G401 (cell line): ENCODE measurements at places on chromosomes 1 and 21.

DNA sequence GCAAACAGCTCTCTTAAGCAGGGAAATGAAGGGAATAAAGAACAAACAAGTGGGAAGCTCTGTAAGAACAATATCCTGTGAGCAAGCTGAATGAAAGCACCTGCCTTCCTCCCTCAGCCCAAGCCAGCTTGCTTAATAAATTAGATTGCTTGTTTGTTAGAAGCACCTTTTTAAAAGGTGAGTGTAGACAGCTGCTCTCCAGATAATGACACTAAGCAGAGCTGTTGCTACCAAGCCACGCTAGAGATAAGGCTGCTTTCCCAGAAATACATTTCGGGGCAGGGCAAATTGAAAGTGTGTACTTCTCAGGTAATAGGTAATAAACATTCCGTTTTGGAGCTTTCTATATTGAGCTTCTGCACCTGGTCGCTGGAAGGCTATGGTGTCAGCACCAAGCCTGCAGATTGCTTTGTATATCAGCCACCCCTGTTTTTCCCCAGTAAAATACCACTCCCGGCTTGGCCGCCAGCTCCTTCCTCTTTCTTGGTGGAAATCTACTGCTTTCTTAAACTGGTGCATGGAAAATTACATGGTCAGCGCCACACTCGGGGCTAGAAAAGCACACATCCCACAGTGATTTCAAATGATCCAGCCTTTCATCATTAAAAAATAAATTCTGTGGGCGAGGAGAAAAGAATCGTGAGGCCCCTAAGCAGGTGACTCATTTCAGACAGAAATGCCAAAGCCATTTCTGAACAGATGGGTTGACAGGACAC, 151.3 kb downstream of the ETS2 start:
- no peak for DNase-seq

DNA sequence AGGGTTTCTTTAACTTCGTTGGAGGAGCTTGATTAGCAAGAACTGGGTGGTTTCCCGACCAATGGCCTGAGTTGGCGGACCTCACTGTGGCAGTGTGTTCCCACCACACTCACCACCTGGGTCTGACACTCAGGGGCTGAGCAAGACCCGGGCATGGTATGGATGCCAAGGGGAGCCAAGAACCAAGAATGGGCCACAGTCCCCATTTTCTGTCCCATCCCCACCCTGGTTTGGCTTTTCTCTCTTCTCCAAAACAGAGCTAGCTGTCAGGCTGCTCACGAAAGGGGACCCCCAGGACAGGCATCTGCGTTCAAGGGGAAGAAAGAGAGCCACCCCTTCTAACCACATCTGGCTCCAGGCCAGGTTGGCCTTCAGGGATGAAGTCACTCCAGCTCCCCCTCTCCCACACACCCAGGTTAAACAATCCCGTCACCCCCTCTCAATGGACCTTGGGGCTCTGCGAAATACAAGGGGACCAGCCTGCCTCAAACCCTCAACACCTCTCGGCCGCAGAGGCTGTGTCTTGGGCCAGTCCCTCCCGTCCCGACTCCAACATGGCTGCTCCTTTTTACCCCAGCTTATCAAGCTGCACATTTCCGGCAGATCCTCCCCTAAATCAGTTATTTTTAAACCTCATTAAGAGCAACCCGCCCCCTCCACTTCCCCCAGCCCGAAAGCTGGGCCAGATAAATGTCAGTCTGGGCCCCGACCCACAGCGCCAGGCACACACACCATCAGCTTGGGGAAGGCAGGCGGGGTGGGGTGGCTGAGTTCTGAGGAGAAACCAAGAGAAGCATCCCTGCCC, 3.4 kb downstream of the TAGLN2 start:
- DNase-seq: no peak

- DNase-seq: no peak
Observed at GRCh38 chr1:48760857-48761256, 15.8 kb downstream of the BEND5 start.

- DNase-seq: peak; percentile 63
Observed at GRCh38 chr1:148264374-148265276, 112.5 kb upstream of the NBPF11 start.

DNA sequence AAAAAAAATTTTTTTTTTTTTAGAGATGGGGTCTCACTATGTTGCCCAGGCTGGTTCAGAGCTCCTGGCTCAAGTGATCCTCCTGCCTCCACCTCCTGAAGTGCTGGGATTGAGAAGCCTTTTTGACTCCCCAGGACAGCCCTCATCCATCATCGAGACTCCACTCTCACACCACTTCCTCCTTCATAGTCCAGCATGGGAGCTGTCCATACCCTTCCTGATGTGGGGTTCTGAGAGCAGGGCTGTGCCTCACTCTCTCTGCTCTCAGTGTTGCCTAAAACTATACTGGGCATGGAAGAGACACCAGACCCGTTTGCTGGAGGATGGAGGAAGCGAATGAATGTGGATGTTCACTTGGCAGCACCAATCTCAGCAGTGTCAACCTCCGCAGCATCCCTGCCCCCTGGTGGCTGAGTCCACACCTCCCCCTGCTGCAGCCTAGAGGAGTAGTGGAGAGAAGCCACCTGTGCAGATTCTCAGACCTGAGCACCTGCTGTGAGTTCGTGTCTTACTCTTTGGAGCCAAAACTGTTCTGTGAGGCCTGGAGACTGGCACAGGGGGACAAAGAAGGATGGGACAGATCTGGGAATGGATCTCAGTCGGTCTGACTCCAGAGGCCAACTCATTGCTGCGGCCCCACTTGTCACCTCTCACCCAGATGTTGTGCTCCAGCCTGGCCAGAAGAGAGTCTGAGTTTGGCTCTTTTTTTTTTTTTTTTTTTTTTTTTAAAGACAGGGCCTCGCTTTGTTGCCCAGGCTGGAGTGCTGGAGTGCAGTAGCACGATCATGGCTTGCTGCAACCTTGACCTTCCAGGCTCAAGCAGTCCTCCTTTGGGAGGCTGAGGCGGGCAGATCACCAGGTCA, 17.7 kb downstream of the TINAGL1 start:
- DNase-seq: peak; percentile 45

GRCh38 chr1:29256979-29257804, 20.9 kb downstream of the PTPRU start:
- DNase-seq: no peak

- no peak for DNase-seq
Observed at GRCh38 chr1:33680281-33680840, 183.5 kb upstream of the HMGB4 start.

- no peak for DNase-seq
Observed at GRCh38 chr1:169570172-169570574, 16.1 kb downstream of the F5 start.

DNA sequence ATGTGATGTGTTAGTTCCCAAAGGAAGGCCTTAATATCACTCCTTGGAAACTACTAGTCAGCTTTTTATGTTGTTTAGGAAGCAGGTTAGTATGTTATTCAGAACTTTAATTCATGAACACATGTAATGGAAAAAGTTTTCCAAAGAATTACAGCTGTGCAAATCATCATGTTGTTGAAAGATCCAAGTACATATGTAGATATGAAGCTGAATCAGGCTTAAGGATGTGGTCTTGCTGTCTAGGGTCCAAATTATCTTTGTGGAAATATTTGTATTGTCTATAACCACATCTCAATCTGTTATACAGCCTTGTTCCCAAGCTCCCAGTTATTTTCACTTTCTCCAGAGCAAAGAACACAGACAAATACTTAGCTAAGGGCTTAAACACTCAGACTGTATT, 231.6 kb downstream of the TPR start:
- DNase-seq: no peak

DNA sequence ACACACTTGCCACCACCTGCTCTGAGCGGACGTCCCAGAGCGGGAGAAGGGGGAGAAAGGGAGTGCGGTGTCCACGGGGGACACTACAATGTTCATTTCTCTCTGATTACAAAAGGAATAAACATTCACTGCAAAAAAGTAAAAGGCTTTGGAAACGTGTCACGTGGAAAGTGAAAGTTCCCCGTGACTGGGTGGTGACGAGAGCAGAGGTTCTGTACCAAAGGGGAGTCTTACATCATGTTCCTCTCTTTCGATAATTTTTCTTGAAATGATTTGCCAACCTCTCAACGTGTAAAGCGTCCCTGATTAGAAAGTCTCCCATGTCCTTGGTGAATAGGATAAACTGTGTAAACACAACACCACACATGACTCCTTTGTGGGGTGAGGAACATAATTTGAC, 22.0 kb upstream of the PRDM15 start:
- no peak for DNase-seq

DNA sequence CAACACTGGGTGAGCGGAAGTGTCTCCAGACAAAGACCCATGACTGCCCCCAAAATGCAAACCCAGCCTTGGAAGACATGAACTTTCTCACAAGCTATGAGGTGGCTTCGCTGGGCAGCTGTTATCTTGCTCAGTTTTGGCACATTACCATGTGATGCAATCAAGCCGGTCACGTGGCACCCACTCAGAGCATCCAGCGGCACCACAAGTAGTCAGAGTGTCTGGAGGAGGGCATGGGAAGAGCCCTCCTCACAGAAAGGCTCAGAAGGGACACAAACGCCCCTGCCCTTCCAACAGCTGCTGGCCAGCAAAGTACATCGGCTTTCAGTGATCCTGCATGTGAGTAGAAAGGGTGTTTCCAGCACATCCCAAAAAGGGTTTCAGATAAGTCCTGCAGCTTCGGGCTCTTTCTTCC, 145.5 kb upstream of the IRF2BP2 start:
- no peak for DNase-seq

DNA sequence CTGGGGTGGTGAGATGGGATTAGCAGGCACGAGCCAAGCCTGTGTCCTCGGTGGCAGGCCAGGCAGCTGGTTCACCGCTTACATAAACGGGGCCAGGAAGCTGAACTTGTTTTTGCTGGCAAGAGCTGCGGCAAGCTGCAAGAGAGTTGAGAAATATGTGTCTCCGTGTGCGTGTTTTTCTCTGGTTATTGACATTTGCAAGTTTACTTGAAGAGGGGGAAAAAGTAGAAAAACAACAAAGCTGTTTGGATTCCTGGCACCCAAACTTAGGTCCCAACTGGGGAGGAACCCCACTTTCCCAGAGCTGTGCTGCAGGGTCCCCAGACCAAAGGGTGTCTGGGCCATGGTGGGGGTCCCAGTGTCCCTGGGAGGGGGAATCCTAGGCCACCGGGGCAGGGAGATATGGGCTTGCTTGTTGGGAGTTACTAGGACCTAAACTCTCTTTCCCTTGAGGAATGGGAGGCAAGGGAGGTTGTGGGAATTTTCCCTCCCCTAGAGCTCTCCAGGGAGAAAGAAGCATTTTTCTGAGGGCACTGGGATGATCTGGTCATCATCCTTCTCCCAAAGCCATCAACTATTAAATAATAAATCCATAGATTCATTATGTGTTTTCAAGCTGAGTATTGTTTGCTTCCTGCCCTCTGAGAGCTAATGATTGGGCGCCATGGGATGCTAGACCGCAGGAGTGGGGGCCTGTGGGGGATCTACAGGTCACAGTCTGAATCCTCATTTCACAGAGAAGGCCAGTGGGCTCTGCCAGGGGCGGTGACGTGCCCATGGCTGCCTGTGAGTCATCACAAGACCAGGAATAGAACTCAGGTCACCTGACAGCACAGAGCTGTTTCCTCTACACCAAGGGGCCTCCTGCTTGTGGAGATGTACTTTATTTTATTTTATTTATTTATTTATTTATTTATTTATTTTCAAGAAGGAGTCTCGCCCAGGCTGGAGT, 14.8 kb downstream of the IL6R start:
- peak; percentile 56 for DNase-seq

GRCh38 chr1:83102630-83103071, 896.3 kb downstream of the TTLL7 start:
- no peak for DNase-seq

DNA sequence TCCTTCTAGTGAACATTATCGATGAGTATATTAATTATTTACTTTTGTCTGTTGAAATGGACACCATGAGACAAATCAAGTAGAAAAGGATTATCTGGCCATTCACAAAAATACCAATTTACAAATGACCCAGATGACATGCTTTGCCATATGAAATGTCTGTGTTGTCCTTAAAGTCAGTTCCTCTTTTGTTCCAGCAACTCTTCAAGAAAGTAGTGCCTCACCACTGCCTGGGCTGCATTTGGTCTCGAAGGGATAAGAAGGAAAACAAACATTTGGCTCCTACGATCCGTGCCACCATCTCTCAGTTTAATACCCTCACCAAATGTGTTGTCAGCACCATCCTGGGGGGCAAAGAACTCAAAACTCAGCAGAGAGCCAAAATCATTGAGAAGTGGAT, 79.6 kb downstream of the RGL1 start:
- no peak for DNase-seq

DNA sequence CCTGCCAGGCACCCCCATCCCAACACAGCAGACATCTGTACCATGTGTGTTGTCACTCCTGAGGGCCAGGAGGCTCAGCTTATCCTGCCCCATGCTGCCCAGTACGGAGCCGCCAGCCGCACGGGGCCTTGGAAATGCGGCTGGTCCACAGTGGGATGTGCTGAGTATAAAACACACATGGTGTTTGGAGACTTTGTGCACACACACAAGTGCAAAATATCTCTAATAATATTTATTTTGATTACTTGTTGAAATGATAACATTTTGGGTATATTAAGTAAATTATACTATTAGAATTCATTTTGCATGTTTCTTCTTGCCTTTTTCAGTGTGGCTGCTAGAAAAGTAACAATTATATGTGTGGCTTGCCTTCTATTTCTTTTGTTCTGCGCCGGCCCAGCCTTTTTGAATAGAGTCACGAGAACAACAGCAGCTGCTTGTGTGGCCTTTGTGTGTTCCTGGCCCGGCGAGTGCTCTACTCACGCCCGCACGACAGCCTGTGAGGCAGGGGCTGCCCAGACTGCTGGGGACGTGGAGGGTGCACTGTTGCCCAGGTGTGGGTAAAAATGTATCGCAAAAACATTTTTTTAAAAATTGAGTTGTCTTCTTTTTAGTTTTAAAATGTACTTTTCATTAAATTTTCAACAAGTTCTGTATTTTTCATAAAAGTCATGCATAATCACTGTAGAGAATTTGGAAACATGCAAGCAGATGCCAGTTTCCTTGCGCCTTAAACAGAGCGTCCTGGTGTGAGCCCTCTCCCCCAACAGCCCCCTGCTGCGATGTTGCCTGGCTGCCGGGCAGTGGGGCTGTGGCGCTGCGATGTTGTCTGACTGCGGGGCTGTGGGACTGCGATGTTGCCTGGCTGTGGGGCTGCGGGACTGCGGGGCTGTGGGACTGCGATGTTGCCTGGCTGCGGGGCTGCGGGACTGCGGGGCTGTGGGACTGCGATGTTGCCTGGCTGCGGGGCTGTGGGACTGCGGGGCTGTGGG, 35.5 kb downstream of the COQ8A start:
- DNase-seq: peak; percentile 57

DNA sequence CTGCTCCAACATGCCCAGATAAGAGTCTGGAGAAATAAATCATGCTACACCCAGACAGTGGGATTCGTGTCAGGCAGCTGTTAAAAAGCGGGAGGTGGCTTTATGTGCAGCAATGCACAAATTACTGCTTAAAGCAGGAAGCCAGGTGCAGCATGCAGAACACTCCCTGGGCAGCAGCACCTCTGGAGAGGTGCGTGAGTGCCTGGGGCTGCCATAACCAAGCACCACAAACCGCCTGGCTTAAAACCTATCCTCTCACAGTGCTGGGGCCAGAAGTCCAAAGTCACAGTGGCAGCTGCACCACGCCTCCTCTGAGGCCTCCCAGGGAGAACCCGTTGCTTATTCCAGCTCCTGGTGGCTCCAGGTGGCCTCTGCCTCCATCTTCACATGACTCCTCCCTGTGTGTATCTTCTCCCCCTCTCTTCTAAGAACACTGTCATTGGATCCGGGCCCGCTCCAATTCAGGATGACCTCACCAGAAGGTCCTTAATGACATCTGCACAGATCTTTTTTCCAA, 115.6 kb downstream of the SIK1 start:
- no peak for DNase-seq

- DNase-seq: no peak
Observed at GRCh38 chr1:29585656-29586055, 349.3 kb downstream of the PTPRU start.
